Activated CD8-positive, alpha-beta memory T cell treated with anti-CD3 and anti-CD28 coated beads for 4 hours (primary cell): ENCODE measurements at places on chromosomes 2 and 18.

- no peak for DNase-seq
Observed at GRCh38 chr2:198127627-198128026, 323.2 kb downstream of the PLCL1 start.

DNA sequence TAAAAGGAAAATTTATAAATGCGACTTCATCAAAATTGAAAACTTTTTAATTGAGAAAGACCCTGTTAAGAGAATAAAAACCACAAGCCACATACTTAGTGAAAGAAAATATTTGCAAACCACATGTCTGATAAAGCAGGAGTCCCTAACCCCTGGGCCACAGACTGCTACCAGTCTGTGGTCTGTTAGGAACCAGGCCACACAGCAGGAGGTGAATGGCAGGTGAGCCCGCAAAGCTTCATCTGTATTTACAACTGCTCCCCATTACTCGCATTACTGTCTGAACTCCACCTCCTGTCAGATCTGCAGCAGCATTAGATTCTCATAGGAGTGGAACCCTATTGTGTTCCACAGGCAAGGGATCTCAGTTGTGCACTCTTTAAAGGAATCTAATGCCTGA lies 95.5 kb upstream of the CRACDL start:
- DNase-seq, result no peak

DNA sequence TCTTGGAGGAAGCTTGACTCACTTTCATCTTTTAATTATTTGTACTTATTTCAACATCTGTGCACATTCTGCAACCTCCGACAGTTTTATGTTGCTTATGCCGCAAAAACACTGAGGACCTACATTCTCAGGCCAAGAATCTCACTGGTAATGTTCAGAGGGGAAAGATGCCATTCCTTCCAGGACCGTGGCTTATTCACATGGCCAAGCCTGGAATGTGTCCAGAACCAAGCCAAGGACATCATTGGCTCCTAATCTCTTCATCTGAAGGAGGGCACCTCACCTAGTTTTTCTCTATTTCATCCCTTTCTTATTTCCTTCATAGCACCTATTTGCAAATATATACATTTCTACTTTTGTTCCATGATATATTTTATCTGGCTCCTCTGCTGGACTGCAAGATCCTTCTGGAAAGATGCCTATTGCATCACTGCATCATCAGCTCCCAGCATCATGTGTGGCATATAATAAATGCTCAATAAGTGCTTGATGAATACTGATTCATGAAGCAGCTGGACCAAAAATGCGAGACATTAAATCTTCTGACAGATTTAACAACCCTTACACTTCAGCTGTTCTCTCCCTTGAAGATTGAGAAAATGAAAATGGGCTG lies 377.1 kb downstream of the TNS1 start:
- DNase-seq, result no peak

- DNase-seq, result no peak
Observed at GRCh38 chr18:64674694-64675093, 525.8 kb upstream of the LINC00305 start.

- DNase-seq, result no peak
Observed at GRCh38 chr2:231612109-231612455, 19.4 kb downstream of the TEX44 start.

DNA sequence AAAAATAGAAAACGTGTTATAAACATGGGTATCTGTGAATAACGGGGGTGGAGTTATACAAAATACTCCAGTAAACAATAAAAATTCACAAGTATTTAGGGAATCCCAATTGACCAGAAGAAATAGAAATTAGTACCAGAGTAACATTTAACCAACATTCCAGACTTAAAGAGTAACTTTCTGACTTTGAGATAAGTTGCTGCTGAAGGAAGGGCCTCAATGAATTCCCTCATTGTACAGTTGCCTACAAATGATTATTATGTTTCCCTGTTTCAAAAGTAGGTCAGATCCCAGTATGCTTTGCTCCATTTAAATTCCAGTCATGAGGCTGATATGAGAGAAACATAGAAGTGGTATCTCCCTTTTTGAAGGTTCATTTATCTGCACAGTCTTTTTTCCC lies 88.3 kb upstream of the KCNH7 start:
- no peak for DNase-seq

GRCh38 chr18:59923539-59924196 lies 23.9 kb downstream of the PMAIP1 start:
- DNase-seq, result no peak

GRCh38 chr2:105800953-105801635 lies 56.4 kb downstream of the NCK2 start:
- no peak for DNase-seq

DNA sequence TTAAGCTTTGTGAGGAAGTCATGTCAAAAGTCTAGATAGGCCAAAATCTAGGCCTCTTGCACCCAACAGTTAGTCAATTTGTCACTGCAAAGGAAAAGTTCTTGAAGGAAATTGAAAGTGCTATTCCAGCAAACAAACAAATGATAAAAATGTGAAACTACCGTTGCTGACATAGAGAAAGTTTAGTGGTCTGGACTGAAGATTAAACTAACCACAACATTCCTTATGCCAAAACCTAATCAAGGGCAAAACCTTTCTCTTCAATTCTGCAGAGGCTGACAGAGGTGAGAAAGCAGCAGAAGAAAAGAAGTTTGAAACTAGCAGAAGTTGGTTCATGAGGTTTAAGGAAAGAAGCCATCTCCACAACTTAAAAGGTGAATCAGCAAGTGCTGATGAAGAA lies 44.0 kb upstream of the LRRTM4 start:
- DNase-seq, result no peak

GRCh38 chr2:17518212-17519154 lies at the start of gene RAD51AP2:
Gene RAD51AP2 (minus strand): TSS chr2:17518440. CDS start chr2:17518415, 25 bp downstream.
- DNase-seq, result no peak

- DNase-seq, result no peak
Observed at GRCh38 chr2:211457325-211457724, 900.9 kb downstream of the CPS1 start.

- DNase-seq, result no peak
Observed at GRCh38 chr2:4962419-4962818, 729.8 kb upstream of the SOX11 start.

DNA sequence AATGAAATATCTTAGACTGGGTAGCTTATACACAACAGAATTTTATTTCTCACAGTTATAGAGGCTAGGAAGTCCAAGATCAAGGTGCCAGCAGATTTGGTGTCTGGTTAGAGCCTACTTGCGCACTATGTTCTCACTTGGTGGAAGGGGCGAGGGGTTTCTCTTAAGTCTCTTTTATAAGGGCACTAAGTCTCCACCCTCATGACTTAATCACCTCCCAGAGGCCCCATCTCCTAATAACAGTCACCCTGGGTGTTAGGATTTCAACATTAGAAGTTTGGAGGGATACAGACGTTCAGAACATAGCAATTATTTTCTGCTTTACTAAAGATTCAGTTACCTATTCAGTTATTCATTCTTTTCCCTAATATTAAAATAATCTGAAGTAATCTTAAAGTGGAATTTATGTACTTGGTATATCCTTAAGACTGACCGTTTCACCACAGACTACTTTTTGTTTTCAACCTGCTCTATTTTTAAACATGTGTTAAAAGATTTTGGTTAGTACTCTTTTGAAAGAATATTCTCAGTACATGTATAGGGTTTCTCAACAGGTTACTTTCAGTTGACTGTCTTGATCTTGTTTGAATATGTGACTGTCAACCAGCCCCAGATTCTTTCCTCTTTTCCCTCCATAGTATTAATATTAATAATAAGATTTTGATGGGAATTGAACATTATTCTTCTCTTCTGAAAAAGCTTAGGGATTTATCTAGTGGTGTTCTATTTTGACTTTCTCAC lies 130.0 kb downstream of the TAF4B start:
- no peak for DNase-seq

- DNase-seq, result no peak
Observed at GRCh38 chr2:58891828-58892377, 650.8 kb upstream of the FANCL start.

DNA sequence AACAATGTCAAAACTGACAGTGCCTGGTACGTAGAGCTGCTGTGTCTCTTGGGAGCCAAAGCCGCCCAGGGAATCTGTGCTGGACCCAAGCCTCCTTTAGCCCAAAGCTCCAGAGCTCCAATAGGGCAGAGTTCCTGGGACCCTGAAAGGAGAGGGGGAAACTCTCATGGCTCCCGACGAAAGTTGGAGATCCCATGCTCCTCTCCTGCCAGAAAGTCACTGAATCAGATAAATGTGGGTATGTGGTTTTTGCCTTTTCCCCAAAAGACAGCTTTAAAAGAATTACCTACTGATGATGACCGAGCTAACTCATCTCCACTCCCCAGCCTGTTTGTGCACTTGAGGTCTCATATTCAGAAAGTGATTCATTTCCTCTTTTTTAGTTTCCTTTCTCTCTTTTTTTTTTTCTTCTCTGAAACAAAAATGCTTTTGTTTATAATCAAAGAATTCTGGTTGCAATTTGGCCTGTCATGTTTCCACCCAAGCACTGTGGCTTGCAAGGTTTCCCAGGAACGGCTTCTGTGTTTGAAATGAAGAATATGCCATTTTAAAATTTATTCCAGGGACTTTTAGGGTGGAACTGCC lies 14.1 kb upstream of the PMAIP1 start:
- DNase-seq, result peak; percentile 10

DNA sequence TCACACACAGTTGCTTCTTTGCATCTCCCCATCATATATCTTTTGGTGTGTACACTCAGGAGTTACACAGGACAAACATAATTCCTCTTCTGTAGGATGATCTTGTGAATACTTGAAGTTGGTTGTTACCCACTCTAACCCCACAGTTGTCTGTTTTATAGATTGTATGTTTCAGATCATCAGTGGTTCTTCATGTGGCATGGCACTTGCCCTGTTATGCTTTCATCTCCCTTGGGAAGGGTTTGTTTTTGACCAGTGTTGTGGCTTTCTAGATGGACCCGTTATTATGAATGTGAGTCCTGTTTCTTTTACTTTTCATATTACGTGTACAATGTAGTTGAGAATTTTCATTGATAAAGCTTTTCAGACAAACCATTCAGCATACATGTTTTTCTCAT lies 82.0 kb downstream of the ZNF407 start:
- no peak for DNase-seq

DNA sequence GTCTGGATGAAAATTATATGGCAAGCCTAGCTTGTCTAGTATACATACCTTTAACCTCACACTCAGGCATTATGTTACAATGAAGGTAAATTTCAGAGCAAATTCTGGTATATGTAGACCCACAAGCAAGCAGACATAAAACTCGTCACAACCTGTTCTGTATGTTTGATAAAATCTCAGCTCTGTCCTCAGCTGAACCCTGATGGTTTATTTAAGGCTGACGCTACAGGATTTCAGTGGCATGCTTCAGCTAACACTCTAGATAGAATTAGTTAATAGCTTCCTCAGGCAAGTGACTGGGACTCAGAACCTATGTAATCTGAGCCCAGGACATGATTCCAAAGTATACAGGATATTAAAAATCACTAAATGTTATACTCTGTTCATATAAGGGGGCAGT lies 68.2 kb upstream of the MC2R start:
- no peak for DNase-seq

GRCh38 chr2:23426263-23426905 lies 41.4 kb downstream of the KLHL29 start:
- DNase-seq, result no peak

DNA sequence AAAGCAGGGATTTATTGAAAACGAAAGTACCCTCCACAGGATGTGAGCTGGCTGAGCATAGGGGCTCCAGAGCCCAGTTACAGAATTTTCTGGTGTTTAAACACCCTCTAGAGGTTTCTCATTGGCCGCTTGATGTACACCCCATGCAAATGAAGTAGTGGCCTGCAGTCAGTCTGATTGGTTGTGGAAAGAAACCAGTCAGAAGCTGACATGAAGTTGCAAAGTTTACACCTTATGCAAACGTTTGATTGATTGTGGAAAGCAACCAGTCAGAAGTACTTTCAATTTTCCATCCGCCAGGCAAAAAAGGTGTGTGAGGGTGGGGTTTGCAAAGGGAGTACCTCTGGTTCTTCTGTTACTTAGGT lies 62.3 kb downstream of the VWA3B start:
- DNase-seq, result no peak

DNA sequence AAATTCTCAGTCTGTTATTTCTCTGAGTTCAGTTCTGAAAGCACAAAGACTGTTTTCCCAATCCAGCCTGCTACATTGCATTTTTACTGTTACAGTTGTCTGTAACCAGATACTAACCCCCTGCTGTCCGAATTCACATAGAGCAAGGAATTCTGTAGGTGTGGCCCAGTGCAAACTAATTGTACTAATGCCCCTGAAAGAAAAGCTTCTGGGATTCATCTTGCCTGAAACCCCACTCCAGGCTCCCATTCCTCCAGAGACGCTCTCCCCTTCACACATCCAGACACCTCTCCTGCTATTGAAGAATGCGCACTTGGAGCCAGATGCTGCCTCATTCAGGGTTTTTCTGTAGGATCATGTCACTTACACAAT lies 127.0 kb downstream of the TTC32 start:
- DNase-seq, result no peak

DNA sequence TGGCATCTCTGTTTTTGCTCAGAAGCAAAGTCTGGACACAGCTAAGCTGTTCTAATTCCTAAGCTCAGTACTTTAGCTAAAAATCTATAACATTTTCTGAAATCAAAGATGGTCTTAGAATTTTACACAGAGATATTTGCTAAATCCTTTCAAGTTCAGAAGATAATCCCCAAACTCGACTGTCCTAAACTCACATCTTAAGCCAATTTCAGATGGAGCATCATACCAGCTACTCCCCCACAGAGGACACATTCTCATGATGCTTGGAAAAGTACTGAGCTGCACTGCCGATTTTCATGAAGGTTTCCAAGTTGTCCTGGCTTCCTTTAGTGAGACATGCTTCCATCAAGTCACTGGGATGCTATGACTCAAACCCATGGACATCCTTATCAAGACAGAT lies 535.5 kb downstream of the SUCLG1 start:
- no peak for DNase-seq
